ENCODE measurements at places on chromosomes 6 and 20.

DNA sequence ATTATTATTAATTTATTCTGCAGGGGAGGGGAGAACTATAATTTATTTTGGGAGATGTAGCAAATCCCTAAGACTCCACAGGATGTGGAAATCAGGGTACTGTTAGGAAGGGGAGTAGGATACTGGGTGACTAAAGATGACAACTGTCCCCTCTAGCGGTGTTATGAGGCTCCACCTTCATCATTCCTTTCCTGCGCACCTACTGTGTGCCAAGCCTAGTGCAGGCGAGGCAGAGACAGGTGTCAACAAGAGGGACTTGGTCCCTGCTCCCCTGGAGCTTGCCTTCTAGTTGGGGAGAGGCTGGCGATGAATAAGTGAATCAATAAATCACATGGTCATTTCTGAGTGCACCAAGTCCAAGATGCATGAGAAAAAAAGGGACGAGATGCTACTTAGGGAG lies 65.5 kb downstream of the STK35 start:
- DNase-seq: no peak

DNA sequence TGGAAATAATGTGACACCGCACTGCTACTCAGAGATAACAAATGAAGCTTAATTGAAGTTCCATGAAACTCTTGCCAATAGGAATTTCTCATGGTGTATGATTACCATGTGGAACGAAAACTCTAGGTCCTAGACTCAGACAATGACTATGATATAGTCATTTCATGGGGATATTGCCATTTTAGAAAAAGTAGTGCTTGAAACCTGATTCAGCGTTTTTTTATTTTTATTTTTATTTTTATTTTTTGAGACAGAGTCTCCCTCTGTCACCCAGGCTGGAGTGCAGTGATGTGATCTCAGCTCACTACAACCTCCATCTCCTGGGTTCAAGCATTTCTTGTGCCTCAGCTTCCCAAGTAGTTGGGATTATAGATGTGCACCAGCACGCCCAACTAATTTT lies 253.9 kb downstream of the FARS2 start:
- DNase-seq: no peak

GRCh38 chr6:251920-252319 lies 40.4 kb upstream of the DUSP22 start:
- DNase-seq: no peak

DNA sequence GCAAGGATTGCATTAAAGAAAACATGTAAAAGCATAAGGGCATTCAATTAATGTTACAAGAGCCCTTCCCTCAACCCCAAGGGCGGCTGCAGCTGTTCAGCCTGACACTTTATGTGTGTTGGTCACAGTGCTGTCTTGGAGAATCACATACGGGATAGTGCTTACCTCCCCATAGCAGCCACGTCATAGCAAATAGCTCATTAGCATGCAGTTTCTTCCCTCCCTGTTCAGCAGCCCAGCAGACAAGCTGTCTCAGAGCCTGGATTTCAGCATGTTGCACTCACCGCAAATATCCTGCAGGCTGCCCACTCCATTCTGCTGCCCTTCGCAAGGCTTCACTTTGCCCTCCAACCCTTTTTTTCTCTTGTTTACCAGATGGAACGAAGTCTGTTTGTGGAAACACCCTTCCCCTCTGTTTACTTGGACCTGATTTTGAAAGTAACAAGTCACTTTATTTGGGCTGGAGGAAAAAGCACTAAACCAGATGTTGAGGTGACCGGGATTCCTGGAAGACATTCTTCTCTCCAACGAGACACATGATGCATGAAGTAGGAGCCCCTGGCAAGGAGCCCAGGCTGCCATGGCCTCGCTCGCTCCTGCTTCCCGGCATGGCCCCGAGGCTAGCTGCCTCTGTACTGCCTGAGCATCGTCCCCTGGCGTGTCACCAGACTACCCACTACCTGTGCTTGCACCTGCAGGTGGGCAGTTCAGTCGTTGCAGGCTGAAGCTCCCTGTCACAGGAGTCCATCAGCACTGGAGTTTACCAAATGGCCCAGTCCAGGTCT lies 151.6 kb upstream of the GMDS start:
- no peak for DNase-seq

Data from neural crest cell (in vitro differentiated cells).